OCI-M1 (cell line): ENCODE measurements at places on chromosomes 16 and 17.

DNA sequence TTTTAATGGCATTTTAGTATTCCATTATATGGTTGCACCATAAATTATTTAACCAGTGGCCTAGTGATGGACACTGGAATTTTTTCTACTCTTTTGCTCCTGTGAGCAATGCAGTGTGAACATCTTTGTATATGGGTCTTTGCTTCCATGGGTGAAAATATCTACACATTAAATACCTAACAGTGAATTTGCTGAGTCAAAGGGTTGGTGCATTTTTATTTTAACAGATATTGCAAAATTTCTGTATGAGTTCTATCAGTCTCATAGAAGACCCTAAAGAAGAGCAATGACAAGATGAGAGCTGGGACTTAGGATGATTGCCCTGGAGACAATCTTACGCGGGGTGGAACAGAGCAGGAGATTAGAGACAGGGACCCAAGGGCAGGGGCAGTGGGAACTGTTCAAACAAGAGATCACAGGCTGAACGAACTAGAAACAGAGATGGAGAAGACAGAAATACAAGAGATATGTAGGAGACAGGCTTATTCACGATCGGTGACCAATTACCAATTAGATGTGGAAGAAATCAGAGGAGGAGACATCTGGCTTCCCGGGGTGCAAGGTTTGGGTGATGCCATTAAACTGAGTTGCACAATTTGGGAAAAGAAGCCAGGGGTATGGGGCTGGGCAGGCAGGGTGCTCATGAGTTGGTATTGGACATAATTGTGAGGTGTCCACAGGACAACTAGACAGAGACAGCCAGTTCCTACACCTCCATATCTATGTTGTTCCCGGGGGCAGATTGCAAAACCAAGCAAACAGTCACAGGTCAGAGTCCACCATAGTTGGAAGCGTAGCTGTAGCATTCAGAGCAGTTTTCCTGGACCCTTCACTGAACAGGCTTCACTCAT is 39.9 kb upstream of the LONP2 start:
- DNase-seq = no peak

- DNase-seq = no peak
Measured at GRCh38 chr17:45117334-45117733, 15.0 kb downstream of the PLCD3 start.

DNA sequence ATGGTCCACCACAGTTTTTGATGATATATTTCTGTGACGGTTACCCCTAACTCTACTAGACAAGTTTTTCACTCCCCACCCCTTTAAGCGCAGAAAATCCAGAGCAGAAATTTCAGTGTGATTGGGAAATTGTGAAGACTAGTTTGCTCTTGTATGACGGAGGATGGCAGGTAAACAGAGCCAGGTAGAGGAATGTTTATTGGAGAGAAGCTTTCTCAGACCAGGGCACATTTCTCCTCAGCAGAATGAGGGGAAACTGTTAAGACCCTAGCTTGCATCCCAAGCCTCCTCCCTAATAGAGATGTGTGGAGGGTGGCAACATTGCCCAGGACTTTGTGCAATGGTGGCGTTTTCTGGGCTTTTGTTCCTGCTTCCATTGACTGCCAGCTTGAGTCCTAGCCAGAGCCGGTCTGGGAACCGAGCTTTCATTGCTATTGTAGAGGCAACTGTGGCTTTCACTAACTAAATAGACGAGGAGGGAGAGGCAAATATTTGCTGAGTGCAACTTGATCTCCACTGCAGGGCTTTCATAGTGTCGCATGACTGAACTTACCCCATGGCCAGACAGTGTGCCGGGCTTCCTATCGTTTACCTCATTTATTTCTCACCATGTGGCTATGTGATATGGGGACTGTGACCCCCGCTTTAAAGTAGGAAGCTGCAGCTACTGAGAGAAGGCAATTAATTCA is 159.6 kb upstream of the MPHOSPH6 start:
- no peak for DNase-seq

DNA sequence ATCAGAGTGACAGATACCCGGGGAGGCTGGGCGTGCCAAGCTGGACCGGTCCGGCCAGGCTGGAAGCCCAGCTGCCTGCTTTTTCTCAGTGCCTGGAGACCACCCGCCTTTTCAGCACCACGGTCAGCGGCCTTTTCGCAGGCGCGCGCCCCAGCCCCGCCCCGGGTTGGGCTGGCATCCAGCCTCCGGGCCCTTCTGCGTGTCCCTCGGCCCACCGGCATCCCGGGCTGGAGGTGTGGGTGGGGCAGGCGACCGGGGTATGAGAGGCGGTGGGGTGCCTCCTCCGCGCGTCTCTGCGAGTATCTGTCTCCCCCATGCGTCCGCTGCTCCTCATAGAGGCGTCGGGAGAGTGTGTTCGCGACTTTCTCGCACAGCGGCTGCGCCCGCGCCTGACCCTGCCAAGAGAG is 102.5 kb downstream of the MRM1 start:
- peak; percentile 55 for DNase-seq

DNA sequence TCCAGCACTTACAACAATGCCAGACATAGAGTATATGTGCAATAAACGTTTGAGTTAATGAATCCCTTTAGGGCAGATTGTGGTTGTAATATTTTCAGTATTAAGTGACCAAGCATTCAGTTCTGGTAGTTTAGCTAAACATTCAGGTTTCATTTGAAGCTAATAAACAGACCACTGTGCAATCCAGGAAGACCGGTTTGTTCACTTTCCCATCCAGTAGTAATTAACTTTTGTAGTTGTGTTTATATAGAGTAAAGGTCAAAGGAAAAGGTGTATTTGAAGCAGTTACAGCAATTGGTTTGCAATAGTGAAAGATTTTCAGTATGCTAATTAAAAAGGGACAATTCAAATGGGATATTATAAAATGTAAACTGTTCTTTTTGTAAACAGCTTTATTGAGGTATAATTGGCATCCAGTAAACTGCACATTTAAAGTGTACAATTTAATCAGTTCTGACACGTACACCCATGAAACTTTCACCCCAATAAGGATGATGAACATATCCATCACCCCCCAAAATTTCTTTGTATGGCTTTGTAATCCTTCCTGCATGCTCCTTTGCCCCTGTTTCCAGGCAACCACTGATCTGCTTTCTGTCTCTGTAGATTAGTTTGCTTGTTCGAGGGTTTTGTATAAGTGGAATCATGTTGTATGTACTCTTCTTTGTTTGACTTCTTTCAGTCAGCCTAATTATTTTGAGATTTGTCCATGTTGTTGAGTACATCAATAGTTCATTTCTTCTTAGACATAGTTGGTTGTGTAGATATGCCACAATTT is 26.3 kb downstream of the MRTFB start:
- DNase-seq = no peak

DNA sequence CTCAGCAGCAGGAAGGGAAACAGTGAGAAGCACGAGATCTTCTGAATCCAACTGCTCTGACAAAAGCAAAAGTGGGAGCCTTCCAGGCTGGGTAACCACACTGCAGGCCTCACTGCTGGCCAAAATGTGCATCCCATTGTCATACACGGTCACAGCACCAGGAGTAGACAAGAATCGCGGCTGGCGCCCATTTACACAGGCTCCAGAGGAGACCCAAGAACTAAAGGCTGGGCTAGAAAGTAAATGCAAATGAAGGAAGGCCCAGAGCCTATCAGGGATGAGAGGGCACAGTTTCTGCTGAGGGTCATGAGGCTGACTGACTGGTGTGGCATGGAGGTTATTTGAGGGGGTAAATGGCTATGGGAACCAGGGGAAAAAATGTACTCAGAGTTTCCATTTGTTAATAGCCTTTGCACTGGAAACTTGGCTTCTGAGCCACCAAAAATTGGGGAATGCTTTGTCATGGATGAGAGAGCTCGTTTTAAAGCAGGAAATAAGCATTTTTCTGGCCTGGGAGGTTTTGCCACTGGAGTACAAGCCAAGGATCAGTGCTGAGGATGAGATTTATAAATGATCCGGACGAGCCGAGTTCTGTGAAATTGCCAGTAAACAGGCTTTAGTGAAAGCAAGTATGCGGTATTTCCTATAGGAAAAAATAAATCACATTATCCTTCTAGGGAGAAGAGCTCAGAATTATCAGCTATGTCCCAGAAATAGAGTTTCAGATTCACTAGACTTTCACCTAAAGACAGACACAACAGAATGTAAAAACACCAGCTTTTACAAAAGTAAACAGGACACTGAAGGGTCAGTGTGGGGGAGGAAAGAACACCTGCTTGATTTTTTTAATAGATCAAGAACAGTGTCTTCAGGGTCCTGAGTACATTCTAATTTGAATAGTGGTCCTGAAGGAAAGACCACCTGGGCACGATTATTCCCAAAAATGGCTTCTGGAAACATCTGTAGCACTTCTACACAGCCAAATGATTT is 66.9 kb upstream of the GSG1L start:
- no peak for DNase-seq

- peak; percentile 77 for DNase-seq
Measured at GRCh38 chr16:87956365-87957231, 5.4 kb downstream of the BANP start.

DNA sequence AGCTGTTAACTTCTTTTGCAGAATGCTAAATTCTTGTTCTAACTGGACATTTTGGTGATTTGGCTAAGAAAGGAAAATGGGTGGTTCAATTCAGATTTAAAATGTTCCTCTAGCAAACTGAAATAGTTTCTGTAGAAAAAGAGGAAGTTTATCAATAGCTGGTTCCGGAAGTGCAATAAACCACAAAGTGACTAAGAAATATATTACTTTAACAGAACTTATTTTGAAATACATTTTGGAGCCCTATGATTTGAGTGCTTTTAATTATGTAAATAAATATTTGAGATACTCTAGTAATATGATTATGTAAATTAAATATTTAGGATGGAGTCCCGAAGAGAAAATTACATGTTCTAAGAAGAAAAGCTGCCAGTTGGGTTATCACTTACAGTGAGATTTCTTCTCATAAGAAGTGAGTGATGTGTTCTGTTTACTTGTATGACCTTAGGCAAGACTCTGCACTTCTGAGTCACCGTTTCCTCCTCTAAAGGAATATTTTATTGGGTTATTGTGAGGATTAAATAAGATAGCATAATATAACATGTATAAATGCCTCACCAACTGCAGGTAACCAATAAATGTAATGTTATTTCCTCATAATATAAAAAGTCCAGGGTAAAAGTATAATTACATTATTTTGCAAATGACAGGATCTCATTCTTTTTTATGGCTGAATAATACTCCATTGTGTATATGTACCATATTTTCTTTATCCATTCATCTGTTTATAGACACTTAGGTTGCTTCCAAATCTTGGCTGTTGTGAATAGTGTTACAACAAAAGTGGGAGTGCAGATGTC is at the start of gene EVI2B:
EVI2B (minus strand) TSS at position 73 of the 800 bp plus-strand sequence. CDS start 8,445 bp downstream, outside the sequence.
- DNase-seq = peak; percentile 93

GRCh38 chr16:3112058-3112880 is at the start of gene ZNF205:
TSS of gene ZNF205 (plus strand) at chr16:3112586. CDS start at chr16:3113431, 845 bp downstream.
- peak; percentile 79 for DNase-seq

- peak; percentile 93 for DNase-seq
Measured at GRCh38 chr17:81018044-81018802, 16.7 kb upstream of the BAIAP2 start.

GRCh38 chr17:38794221-38794620 is 5.1 kb downstream of the PIP4K2B start:
- no peak for DNase-seq

GRCh38 chr17:72494566-72494965 is 373.7 kb downstream of the SOX9 start:
- no peak for DNase-seq

DNA sequence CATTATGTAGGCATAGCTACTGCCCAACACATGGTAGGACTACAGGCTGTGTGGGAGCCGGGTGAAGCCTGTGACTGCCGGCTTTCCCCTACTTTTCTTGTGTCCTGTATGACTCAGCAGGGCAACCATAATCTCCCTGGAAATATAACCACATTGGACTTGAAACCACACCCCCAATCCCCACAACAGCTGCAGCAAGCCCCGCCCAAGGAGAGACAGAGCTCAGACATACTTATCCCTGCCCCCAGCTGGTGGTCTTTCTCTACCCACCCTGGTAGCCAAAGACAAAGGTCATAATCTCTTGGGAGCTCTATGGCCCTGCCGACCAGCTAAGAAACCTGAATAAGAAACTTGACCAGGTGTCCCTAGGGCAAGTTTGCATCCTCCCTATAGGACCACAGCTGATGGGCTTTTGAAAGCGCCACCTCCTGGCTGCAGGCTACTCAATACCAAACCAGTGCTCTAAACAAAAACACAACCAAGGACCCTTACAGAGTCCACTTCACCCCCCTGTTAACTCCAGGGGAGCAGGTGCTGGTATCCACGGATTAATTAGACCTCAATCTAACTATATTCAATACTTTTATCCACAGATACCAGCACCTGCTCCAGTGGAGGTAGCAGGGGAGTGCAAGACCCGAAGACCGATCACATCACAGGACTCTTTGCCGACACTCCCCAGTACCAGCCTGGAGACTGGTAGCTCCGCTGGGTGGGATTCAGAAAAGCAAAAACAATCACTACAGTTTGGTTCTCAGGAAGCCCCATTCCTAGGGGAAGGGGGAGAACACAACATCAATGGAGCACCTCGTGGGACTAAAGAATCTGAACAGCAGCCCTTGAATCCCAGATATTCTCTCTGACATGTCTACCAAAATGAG is 91.2 kb downstream of the IRX5 start:
- DNase-seq = peak; percentile 66

- DNase-seq = no peak
Measured at GRCh38 chr16:8929086-8929748, 34.5 kb downstream of the USP7 start.

GRCh38 chr17:56690441-56691291 is 97.2 kb downstream of the NOG start:
- no peak for DNase-seq

GRCh38 chr17:292531-293382 is 59.9 kb downstream of the RPH3AL start:
- no peak for DNase-seq

GRCh38 chr16:12869698-12870427 is 31.5 kb upstream of the SHISA9 start:
- no peak for DNase-seq

DNA sequence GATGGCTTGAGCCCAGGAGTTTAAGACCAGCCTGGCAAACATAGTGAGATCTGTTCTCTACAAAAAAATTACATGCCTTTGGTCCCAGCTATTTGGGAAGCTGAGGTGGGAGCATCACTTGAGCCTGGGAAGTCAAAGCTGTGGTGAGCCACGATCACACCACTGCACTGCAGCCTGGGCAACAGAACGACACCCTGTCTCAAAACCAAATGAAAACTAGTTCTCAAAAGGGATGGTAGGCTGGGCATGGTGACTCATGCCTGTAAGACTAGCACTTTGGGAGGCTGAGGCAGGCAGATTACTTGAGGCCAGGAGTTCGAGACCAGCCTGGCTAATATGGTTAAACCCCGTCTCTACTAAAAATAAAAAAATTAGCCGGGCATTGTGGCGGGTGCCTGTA is 31.1 kb downstream of the PPM1D start:
- no peak for DNase-seq
